ENCODE measurements at places on chromosomes 11 and 22. TPM values are rescaled to one million over a fixed set of nuclear protein-coding genes. Genes with fewer than 3 reads are reported as not detected.

- no peak for DNase-seq
These were observed 96.1 kb upstream of the AKIP1 start for GRCh38 chr11:8814923-8815240.

- DNase-seq = no peak
These were observed 24.9 kb downstream of the NAV2 start for GRCh38 chr11:19737575-19737974.

Gene MYRF
- total RNA-seq = 0.93 TPM

GRCh38 chr22:34878171-34878570, 187.8 kb upstream of the ISX start:
- DNase-seq = no peak

- DNase-seq = no peak
These were observed 224.9 kb downstream of the DSCAML1 start for GRCh38 chr11:117572129-117572528.

DNA sequence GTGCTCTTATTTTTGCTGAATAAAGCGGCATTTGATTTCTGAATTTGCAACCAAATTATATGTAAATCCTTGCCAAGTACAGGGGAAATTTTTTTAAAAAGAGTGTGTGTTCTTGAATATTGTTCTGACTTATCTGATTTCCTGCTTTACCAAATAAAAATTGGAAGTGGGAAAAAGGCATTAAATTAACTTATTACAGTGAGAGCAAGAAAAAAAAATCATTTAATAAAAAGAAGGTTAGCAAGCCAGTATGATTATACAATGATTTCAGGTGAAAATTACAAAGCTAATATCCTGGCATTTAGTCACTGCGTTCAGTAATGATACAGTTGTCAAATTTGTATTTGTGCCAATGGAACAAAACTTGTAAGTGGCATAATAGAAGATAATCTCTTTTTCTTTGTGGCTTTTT, 82.1 kb upstream of the PPARA start:
- DNase-seq = no peak

- DNase-seq = no peak
These were observed 1.9 kb downstream of the ELMOD1 start for GRCh38 chr11:107592813-107593212.

Gene HEPN1
- not detected for total RNA-seq

Gene TEX54
- total RNA-seq = 0.50 TPM

DNA sequence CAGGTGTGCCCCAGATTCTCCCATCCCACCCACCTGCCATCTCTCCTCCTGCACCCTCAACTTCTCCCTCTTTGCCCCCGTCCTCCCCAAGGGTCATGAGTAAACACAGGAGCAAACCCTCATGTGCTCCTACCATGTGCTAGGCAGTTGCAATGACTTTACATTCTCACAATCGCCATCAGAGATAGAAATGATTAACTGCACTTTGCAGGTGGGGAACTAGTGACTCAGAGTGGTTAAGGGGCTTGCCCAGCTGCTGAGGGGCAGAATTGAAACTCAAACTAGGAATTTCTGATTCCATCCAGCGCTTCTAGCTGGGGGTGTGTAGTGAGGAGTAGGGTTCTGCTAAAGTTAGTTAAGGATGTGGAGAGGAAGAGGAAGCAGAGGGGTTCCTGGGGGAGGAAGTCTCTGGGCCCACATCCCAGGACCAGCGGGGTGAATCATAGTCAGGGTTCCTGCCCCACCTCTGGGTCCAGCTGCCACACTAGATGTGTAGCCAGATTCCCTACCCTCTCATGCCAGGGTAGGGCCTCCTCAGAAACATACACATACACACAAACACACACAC, 16.0 kb upstream of the PRG2 start:
- no peak for DNase-seq

Data from CD8-positive, alpha-beta memory T cell (primary cell).